IPS-NIHi11 (cell line): ENCODE measurements at places on chromosomes 6 and 20.
A peak's percentile ranks its signal among the peaks of the same experiment; 100 is the strongest.

DNA sequence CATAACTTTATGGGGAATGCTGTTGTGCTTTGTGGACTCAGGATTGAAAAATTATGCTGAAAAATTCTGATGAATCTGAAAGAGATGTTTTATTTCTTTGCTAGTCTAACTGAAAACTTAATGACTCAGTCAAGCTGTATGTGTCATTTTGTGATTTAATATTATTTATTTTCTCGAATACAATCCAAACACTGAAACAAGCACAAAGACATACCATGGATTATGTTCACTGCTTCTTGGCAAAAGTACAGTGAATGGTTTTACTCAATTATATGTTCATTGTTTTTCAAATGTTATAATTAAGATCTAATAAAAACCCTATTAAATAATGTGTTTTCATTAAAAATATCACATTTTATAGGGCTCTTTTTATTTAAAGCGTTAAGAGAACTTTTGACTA is 330.6 kb upstream of the EPHA7 start:
- no peak for DNase-seq

DNA sequence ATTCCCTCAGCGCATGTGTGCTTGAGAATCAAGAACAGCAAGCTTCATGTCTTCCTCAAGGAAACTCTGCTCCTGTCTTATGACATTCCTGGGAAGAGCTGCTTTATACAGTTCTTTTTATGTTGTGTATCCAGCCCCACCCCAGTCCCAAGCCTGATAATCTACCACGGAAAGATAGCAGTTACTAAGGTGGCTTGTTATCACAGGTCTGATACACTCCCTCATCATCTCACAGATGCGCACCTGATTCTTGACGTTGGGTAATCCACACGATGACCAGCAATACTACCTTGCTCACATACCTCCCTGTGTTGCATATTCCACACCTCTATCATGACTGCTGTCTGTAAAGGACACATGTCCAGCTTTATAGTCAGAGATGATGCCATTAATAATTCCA is 3.2 kb downstream of the NHLRC1 start:
- DNase-seq = no peak

DNA sequence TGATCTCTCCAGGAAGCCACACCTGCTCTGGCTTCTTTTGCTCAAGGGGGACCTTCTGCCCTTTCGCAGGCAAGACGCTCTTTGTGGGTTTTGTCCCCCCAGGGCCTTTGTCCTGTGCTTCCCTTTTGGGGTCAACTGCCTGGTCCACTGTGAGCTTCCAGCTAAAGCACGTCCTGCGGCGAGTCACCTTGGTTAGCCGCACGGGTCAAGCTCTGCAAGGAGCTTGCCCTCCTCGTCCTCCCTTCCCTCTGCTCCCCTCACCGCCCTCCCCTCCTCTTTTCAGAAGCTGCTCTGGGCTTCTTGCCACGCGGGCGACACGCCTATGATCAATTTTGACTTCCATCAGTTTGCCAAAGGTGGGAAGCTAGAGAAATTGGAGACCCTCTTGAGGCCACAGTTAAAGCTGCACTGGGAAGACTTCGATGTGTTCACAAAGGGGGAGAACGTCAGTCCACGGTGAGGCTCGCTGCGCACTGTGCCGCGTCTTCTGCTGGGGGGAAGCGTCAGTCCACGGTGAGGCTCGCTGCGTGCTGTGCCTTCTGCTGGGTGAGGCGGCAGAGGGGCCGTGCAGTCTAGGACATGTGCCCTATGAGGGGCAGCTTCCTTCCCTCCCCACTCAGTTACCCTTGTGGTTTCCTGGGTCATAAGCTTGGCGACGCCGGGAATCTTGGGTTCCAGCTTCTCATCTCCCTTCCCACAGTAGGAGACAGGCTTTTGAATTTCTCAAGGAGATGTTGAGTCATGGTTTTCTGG is 80.2 kb downstream of the SYNJ2 start:
- no peak for DNase-seq

- DNase-seq = no peak
These were observed 52.5 kb upstream of the SLC32A1 start for GRCh38 chr20:38671701-38672292.

- no peak for DNase-seq
These were observed 26.5 kb upstream of the LGSN start for GRCh38 chr6:63346217-63346835.

DNA sequence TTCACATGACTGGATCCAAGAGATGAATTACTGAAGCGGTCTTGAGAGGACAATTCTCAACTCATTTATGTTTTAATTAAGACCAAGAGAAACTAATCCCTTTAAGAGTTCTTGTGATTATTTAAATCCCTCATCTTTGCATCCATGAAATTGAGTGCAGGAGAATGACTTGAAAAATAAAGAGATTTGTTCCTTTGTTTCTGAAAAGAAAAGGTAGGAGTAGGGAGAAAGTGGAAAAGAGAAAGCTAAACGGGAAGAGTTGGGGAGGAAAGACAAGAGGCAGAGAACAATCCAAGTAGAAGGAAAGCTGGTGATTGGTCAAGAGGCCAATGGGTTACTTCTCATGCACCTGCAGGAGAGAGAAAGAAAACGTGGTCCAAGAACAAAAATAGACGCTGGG is 75.2 kb upstream of the SOX4 start:
- no peak for DNase-seq

- DNase-seq = peak; percentile 54
These were observed 2.5 kb downstream of the OVOL2 start for GRCh38 chr20:18055261-18055660.

GRCh38 chr6:135901774-135902524 is 50.4 kb downstream of the PDE7B start:
- no peak for DNase-seq

DNA sequence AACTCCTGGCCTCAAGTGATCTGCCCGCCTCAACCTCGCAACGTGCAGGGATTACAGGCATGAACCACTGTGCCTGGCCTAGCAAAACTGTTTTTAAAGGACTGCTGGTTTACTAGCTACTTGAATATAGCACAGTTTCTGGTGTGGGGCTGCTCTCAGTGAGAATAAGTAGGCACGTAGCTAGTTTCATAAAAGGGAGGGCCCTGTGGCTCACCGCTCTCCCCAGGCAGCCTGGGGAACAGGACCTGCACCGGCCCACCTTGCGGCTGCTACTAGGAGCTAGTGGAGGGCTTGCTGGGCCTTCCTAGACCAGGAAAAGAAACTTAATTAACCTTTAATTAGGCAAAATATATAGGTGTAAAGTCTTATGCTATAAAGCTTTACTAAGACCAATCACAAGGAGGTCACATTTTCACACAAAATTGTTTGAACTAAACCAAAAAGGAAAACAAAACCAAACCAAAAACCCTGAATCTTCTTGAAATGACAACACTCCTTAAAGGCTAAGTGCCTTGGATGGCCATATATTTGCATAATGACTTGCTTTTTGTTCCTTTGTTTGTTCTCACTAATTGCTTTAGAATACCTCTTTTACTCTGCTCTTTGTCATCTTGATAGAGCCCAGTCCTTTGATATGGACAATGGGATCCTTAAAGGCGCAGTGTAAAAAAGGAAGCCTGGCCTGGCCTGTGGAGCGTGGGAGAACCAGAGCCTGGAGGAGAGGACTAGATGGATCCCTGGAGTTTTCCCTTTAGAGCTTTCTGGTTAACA is 69.5 kb upstream of the SAMD5 start:
- DNase-seq = peak; percentile 54

GRCh38 chr20:5172167-5172601 is 45.4 kb downstream of the CDS2 start:
- no peak for DNase-seq
